ENCODE measurements at places on chromosomes 1 and 21. TPM values are rescaled to one million over a fixed set of nuclear protein-coding genes. Genes with fewer than 3 reads are reported as not detected.

- no peak for DNase-seq
- H3K4me3 ChIP-seq = peak overlapping the region; percentile 98
- H3K36me3 ChIP-seq = peaks cover 24% of the 10 kb centered on the region
- H3K4me1 ChIP-seq = peaks cover 37% of the 10 kb centered on the region
- H3K27me3 ChIP-seq = peaks cover 2% of the 10 kb centered on the region
- peak overlapping the region; percentile 96 for H3K27ac ChIP-seq
These were observed 2.7 kb downstream of the ZBTB7B start for GRCh38 chr1:155005076-155006011.

Gene CASP9
- 19.5 TPM for total RNA-seq

DNA sequence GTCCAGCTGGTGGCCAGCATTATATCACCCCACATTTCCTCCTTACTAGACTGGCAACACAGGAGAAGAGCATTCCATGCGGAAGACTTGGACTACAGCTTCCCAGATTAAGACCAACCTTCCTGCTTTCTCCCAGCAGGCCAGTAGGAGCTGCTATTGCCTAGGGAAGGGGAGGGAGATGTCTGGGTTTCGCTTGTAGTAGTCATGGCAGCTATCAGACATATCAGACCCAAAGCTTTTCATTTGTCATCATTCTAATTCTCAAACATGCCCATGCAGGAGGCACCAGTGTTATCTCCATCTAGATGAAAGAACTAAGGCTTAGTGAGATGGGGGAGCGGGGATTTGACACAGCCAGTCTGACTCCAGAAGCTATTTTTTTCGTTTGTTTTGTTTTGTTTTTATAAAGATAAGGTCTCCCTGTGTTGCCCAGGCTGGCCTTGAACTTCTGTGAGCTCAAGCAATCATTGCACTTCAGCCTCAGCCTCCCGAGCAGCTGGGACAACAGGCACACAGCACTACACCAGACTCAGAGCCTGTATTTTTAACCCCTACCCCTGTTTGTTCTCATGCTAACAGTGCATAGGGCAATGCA, 4.5 kb downstream of the PLA2G2A start:
- no peaks in the 10 kb centered on the region for H3K36me3 ChIP-seq
- peaks cover 14% of the 10 kb centered on the region for H3K27me3 ChIP-seq
- no peak overlapping the region for H3K27ac ChIP-seq
- DNase-seq = no peak

GRCh38 chr1:236354330-236355147, 39.5 kb upstream of the EDARADD start:
- peaks cover 15% of the 10 kb centered on the region for H3K27me3 ChIP-seq
- H3K4me1 ChIP-seq = no peaks in the 10 kb centered on the region
- DNase-seq = no peak
- no peak overlapping the region for H3K4me3 ChIP-seq
